ENCODE measurements at places on chromosomes 1 and 21.

GRCh38 chr21:42556476-42556875, 42.8 kb downstream of the SLC37A1 start:
- no peak for DNase-seq

DNA sequence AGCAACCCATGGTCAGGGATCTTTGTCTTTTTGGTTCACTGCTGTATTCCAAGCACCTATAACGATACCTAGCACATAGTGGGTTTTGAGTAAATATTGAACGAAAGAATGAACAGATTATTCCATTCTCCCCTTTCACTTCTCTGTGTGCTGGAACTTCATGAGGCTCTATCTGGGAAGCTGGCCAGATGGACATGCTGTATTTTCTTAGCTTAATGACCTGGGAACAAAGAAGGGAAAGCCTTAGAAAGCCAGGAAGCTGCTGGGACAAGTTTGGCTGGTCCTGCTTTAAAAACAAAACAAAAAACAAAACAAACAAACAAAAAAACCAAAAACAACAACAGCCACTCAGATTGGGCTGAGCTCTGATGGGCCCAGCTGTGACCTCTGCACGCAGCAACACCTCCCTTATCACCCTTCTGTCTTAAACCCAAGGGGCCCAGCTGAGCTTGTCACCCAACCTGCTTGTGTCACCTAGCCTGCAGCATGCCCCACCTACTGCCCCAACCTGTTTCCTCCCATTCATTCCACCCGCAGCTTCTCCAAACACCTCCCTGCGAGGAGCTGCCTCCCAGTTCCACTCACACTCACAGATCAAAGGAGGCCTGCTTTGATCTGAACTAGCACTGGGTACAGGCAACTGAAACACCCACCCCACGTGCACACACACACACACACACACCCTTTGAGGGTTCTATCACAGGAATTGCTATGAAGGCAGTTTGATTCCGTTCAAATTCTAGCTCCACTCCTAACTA, 37.1 kb downstream of the SLC30A1 start:
- no peak for DNase-seq

- no peak for DNase-seq
Measured at GRCh38 chr1:173337126-173337525, 130.0 kb upstream of the TNFSF4 start.

DNA sequence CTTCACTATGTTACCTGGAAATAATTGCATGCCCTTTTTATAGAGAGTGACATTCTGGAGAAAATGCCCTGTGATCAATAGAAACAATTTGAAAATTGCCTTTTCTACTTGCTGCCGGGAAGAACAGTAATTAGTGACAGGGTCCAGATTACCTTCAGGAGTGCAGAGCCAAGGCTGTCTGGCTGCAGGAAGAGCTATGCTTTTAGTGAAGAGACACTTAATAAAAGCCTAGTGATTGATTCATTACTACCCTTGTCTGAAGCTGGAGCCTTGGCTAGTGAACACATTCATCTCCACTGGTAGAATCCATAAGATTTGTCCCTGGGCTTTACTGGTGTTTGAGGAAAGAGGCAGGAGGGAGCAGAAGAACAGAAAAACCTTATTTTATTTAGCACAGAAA, 12.9 kb upstream of the DNASE2B start:
- no peak for DNase-seq

- no peak for DNase-seq
Measured at GRCh38 chr1:1197551-1198422, 8.6 kb downstream of the TNFRSF18 start.

DNA sequence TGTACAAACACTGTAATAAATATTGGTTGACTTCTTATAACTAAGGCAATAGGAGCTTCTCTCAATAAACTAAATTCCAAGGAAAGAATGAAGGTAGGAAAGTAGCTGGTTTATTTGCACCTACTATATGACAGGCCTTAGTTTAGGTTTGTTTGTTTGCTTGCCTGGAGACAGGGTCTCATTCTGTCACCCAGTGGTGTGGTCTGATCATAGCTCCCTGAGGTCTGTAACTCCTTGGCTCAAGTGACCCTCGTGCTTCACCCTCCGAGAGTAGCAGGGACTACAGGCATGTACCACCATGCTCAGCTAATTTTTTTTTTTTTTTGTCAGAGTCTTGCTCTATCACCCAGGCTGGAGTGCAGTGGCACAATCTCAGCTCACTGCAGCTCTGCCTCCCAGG, 1.9 kb upstream of the EDARADD start:
- DNase-seq, result no peak

- DNase-seq, result no peak
Measured at GRCh38 chr1:200774311-200774710, 35.6 kb downstream of the CAMSAP2 start.

GRCh38 chr1:169044971-169045370, 61.5 kb upstream of the ATP1B1 start:
- DNase-seq, result no peak

- no peak for DNase-seq
Measured at GRCh38 chr1:156961709-156962108, 41.3 kb downstream of the LRRC71 start.

- DNase-seq, result no peak
Measured at GRCh38 chr1:216193839-216194443, 229.3 kb downstream of the USH2A start.

GRCh38 chr1:108612496-108612895, 48.4 kb downstream of the HENMT1 start:
- DNase-seq, result no peak

DNA sequence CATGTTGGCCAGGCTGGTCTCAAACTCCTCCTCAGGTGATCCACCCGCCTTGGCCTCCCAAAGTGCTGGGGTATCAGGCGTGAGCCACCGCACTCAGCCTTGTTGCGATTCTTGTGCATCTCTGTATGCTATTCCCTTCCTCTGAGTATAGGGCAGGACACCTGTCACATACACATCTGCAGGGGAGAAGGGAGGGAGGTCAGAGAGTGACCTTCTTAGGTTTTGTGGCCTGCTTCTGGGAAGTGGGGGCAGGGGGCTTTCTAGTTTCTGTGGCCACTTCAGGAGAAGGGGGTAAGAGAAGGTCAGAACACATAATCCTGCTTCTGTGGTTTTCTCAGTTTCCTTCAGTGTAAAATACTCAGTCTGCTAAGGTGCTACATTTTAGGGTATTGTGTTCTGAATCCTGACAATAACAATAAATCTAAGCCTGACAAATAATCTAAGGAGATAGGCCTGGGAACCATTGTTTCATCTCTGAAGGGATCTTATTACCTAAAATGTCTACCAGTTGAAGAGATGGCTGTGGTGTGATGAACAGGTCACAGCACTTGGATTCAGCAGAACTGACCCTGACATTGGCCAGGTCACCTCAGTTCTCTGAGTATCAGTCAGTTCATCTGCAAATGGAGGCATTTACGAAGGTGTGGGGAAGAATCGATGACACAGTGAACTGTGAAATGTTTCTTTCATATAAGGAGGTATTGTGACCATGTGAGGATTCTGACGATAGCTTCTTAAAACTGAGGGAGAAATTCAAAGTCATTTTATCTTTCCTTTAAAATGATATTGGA, 212.6 kb upstream of the L1TD1 start:
- no peak for DNase-seq

GRCh38 chr1:46577671-46578070, 26.2 kb upstream of the KNCN start:
- no peak for DNase-seq

DNA sequence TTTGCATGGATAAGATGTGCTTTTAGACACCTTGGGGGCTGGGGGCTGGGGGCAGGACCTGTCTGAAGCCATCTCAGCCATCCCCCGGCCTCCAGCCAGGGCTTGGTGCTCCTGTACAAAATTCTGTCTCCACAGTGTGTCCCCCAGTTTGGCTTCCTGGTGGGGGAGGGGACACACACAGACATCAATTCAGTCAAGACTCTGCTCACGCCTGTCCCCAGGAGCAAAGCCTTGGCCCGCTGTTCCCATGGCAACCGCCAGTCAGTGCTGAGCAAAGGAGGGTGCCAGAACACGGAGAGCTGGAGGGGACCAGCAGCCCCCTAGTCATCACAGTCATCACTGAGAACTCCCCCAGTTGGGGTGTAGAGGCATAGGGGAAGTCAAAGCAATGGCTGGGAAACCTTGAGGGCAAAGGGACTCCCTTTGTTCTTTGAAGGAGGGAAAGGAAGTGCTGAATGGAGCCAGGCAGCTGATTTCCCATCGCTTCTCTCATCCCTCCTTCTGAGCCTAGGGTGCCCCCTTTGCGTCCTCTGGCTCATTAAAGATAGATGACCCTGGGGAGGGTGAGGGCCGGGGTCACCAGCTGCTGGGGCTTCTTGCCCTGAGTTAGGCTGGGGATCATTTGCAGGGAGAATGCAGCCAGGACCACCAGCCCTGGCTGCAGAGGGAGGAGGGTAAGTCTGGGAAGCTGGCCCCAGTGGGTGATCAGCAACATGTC, 134.9 kb upstream of the IPO9 start:
- no peak for DNase-seq

- no peak for DNase-seq
Measured at GRCh38 chr1:66684353-66684752, 67.9 kb upstream of the DYNLT5 start.

DNA sequence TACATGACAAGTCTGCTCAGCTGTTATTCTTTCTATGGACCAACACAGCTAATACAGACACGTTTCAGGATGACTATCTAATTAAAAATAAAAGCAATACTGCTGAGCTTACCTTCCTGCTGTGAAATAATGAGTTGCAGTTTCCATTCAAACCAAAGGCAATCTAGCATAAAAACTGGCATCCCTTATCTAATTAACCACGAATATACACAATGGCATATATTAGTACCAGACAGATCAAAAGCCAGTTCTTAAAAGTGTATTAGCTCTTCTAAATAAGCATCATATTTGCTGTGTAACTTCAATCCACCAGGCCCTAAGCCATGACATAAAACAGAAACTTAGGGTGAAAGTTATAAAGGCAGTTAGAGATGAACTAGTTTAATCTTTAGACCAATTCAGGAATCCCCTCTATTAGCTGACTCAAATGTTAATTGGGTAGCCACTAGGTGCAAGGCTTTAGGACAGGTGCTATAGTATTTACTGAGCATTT, 20.6 kb downstream of the TESK2 start:
- no peak for DNase-seq

DNA sequence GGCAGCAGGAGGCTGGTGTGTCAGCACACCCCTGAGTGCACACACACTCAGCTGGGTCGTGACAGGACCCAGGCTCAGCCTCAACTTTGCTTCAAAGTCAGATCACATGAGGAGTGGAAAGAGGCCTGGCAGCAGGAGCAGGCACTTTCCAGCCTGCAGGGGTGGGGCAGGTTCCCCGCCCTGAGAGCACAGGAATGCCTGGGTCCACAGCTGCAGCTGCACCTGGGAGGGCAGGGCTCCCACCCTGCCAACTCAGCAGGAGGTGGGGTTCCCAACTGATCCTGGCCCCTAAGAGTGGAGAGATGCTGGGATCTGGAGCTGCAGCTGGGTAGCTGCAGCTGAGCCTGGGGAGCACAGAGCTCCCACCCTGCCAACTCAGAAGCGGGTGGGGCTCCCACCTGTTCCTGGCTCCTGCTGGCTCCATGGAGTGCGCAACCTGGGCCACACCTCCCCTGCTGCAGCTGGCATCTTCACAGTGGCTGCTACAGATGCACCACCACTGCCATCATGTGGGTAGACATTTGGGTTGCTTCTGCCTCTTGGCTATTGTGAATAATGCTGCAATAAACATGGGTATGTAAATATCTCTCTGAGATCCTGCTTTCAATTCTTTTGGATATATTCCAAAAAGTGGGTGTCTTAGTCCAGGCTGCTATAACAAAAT, 415.4 kb downstream of the TTLL7 start:
- peak; percentile 10 for DNase-seq

DNA sequence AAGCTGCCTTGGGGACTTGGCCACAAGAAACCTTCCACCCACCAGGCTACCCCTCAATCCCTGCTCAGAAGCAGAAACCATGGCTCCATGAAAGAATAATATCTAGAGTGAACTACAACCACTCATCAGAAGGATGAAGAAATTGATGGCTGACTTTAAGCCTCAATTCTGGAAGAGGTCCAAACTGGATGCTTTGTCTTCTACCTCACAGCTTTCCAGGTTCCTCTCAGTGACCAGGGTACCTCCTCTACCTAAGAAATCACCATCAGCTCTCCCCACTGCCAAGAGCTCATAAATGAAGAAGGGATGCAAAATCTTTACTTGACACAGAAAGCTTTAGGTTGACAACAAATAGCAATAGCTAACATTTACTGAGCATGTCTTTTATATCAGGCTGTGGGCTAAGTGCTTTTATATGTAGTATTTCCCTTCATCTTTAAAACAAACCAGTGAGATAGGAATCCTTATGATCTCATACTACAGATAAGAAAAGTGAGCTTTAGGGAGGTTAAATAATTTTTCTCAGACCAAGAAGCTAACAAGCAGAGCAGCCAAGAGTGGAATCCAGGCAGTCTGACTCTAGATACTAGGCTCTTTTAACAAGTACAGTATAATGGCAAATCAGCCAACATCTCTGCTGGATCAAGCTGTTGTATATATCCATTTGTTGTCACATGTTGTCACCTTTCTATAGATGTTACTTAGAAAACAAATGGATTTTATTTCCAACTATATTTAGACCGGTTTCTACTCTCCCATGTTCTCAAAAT, 243.0 kb upstream of the SGIP1 start:
- DNase-seq, result no peak

GRCh38 chr21:28523367-28523766, 469.3 kb downstream of the LTN1 start:
- DNase-seq, result no peak
